ENCODE measurements at places on chromosomes 6 and 20.

GRCh38 chr6:63910863-63911551 lies 275.4 kb downstream of the PHF3 start:
- DNase-seq: no peak

- DNase-seq: no peak
Measured at GRCh38 chr6:54315656-54316055, 7.4 kb downstream of the TINAG start.

DNA sequence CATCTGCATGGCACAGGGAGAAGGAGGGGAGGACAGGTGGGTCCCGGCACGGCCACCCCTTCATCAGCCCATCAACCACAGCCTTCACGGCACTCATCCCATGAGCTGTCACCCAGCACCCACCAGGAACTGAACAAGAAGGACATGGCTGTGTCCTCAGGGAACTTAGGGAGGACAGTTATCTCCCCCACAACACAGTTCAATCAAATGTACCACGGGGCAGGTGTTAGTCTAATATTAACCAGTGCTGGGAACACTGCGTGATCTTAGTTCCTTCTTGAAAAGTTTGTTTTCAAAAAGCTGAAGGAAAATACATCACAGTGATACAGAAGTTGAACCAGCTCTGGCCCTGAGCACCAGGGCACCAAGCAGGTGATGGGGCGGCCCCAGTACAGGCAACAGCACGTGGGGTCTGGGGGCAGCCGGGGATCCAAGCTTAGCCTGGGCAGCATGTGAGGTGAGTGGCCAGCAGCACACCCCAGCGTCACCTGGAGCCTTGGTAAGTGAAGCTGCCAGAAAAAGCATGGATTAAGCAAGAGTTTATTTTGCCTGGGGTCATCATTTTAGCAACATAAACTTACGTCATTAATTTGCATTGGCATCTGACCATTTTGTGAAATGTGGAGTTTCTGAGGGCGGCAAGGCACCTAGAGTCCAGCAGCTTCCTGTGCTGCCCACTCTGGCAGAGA lies 35.5 kb upstream of the AFDN start:
- no peak for DNase-seq

DNA sequence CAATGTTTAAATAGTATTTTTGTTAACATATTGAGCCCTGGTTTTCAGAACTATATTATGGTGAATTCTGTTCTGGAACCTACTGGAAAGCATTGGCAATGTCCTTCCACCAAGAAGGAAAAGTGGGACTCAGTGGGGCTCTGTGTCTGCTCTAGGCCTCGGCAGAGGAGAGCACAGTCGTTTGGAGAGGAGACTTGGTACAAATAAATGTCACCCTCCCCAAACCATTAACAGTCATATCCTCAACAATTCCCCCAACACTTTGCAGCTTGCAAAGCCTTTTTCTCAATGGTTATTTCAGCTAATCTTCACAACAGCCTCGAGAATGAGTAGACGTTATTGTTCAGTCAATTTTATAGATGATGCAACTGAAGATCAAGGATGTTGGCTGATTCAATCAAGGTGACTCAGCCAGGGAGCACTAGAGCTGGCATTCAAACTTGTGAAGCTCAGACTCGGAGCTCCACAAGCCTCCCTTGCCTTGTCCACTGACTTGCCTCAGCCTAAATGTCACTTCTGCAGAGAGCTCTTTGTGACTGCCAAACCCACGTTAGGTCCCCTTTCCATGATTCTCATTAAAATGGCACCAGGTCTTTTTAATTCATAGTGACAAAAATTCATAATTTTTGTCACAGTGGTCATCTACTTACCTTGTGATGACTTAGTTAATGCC lies 60.6 kb downstream of the TOX2 start:
- peak; percentile 54 for DNase-seq

Data from SW 1271 (cell line).